Effector memory CD4-positive, alpha-beta T cell (primary cell): ENCODE measurements at places on chromosomes 11 and 22.

DNA sequence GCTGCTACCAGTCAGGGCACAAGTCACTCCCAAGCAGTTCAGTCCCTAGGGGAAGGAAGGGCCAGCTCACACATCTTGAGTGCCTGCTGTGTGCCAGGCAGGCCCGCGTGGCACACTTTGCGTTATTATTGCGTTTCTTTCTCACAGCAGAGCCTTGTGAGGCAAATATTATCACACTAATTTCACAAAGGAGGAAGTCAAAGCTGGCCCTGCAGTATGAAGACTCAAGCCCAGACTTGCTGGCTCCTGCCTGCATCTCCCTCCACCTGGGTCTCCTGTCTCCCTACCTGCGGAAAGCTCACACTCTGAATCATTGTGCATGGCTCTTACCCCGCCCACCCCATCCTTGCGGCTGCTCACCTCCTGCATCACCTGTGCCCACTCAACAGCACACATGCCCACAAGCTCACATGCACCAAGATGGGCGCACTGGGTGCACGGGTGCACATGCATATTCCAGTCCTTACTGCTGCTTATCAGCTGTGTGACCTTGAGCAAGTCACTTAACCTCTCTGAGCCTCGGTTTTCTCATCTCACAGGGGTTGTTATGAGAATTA lies 31.7 kb upstream of the P2RY2 start:
- DNase-seq: no peak

- DNase-seq: no peak
Measured at GRCh38 chr11:12117611-12118010, 7.2 kb downstream of the MICAL2 start.

DNA sequence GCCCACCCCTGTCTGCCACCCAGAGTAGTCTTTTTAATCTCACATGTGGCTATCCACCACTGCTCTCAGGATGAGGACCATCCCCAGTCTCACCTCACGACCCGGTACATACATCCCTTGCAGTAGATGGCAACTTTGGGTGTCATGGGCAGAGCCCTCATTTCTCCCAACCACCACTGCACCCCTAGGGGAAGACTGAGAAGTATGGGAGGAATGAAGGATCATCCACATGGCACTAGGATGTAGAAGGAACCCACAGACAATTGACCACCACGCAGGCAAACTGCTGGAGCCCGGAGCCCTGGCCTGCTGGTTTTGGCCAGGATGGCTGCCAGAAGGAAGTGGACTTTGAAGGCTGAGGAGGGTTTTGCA lies 1.9 kb upstream of the SCARF2 start:
- no peak for DNase-seq

- no peak for DNase-seq
Measured at GRCh38 chr11:2204361-2205213, 33.0 kb upstream of the TH start.

DNA sequence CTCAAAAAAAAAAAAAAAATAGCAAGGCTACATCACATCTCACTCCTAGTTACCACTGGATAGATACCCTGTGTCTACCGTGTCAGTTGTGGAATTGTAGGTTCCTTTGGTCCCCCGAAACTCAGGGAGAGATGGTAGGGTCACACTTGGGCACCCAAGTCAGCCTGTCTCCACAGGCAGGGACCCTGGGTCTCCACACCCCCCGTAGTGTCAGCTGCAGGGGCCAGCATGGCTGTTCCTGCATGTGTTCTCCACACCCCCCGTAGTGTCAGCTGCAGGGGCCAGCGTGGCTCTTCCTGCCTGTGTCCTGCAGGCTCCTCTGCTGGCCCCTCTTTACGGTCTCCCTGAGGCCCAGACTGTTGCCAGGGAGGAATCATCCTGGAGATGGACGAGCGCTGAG lies 282.1 kb downstream of the BRD1 start:
- DNase-seq: no peak

DNA sequence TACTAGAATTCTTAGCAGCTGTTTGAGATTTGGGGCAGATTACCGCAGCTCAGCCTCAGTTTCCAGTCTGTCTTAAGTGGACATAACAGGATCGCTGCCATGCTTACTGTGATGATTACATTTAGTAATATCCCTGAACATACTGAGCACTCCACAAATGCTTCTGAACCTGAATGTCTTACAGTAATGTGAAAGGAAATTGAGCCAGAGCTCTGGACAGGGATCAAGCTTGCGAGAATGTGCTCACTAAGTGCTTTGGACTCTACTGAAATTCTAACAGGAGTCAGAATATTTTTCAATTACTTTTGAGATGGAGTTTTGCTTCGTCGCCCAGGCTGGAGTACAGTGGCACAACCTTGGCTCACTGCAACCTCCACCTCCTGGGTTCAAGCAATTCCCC lies 118.6 kb upstream of the RASSF10 start:
- DNase-seq: no peak

DNA sequence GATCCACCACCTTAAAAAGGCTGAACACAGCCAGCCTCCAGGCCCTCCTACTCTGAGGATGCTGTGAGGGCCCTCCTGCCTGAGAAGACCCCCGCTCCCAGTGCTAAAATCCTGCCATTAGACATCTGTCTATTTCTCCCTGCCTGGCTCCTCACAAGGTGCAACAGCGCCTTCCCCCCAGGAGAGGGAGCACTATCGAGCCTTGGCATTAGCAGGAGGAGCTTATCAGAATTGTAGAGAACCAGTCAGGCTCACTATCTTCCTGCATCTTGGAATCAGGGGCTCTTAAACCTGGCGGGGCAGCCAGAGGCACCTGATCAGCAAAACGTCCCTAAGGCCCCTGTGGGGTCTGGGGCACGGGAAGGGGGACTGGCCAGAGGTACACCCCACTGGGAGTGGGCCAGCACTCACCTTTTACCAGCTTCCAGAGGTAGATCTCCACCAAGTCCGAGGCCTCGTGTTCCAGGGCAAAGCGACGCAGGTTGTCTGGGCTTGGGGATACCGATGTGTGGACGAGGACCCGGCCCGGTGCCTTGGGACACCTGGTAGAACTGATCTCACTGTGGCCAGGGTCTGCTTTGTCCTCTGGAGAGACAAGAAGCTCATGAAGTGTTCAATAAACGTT lies 28.7 kb downstream of the CHRDL2 start:
- DNase-seq: peak; percentile 18

GRCh38 chr11:112596324-112596723 lies 335.7 kb upstream of the PLET1 start:
- no peak for DNase-seq

- DNase-seq: no peak
Measured at GRCh38 chr11:34773826-34774225, 142.4 kb downstream of the APIP start.

GRCh38 chr11:76657187-76658170 lies 13.1 kb downstream of the LRRC32 start:
- no peak for DNase-seq
